ENCODE measurements at places on chromosomes 7 and 10.

- DNase-seq = no peak
These were observed 8.0 kb upstream of the TNRC18 start for GRCh38 chr7:5431560-5432015.

DNA sequence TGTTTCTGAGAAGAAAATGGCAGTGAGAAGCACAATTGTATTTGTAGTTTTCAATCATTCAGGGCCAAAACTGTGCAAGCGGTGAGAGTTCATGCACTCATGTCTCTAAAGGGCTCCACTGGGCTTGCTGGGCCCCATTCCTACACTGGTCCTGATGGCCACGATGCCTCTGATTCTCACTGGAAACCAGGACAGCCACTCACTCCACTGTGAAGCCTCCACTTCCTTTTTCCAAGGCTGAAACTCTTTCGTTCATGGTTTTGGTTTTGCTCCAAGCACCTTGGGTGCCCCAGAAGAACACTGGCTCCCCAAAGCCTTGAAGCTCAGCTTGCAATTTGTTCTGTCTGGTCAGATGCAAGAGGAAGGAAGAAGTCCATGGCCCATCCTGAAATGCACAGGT is 390.0 kb upstream of the MKI67 start:
- DNase-seq = no peak

DNA sequence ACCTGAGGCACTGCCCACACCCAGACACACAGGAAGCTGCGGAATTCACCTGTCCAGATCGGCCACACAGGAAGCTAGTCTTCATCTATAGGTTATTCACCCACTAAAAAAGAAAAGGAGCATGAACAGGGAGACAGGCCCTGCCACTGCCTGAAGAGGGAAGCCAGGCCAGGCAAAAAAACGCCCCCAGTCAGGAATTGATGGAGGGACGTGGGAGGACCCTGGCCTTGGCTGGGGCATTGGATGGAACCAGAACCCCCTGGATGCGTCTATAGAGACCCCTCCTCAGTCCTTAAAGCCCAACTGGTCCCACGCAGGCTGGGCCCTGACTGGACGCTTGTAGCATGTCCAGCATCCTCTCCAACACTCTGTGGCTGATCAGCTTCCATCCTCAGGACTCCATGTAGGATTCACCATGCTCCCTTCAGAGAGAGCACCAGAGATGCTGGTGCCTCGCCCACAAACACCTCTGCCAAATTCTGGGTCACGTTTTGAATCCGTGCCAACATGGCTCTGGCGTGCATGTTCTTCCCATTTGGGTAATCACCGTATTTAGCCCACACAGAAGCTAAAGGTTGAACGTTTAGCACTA is 259.3 kb upstream of the TCERG1L start:
- peak; percentile 38 for DNase-seq

GRCh38 chr10:76133597-76134255 is 702.3 kb downstream of the LRMDA start:
- peak; percentile 54 for DNase-seq

GRCh38 chr7:26096136-26096535 is 55.9 kb upstream of the NFE2L3 start:
- DNase-seq = no peak

DNA sequence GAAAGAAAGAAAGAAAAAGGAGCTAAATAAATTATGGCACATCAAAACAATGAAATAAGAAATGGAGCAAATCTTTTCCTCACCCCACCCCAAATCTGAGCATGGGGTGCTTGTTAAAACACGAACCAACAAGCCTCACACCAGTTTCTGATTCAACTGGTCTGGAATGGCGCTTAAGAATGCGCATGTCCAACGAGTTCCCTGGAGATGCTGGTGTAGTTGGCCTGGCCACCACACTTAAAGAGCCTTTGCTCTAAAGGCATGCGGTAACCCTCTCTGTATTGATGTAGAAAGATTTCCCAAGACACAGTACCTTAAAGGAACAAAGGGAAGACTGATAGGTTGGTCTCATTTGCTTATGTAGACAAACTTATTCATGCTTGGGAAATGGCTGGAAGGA is 49.1 kb upstream of the STEAP1B start:
- peak; percentile 70 for DNase-seq

DNA sequence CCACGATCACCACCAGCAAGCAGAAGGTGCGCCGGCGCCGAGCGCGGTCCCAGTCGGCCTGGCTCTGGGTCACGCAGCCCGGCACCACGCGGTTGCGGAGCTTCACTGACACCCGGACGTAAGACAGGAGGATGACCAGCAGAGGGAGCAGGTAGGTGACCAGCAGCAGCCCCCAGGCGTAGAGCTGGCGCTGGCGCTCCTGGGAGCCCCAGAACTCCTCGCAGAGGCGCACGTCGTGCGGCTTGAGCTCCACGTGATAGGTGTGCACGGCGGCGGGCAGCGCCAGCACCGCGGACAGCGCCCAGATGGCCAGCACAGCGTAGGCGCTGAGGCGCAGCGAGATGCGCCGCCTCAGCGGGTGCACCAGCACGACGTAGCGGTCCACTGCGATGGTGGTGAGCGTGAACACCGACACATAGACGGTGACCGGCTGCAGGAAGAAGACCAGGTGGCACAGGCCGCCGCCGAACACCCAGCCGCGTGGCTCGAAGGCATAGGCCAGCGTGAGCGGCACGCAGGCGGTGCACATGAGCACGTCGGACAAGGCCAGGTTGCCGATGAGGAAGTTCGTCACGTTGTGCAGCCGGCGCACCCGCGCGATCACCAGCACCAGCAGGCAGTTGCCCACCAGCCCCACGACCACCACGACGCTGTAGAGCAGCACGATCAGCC is 920 bp downstream of the PRLHR start:
- peak; percentile 94 for DNase-seq

DNA sequence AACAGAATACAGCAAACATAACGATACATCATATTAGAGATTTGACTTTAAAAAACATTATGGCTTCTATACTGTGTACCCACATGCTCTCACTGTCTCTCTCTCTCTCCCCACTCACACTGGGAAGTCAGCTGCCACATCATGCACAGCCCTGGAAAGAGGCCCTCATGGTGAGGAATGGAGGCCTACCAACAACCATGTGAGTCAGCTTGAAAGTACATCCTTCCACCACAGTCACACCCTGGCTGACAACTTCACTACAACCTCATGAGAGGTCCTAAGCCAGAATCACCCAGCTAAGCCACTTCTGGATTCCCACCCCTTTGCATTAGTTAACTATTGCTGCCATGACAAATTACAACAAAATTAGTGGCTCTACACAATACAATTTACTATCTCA is 23.3 kb upstream of the GPR22 start:
- DNase-seq = no peak

GRCh38 chr7:16926283-16926682 is 44.5 kb upstream of the AGR3 start:
- DNase-seq = no peak

DNA sequence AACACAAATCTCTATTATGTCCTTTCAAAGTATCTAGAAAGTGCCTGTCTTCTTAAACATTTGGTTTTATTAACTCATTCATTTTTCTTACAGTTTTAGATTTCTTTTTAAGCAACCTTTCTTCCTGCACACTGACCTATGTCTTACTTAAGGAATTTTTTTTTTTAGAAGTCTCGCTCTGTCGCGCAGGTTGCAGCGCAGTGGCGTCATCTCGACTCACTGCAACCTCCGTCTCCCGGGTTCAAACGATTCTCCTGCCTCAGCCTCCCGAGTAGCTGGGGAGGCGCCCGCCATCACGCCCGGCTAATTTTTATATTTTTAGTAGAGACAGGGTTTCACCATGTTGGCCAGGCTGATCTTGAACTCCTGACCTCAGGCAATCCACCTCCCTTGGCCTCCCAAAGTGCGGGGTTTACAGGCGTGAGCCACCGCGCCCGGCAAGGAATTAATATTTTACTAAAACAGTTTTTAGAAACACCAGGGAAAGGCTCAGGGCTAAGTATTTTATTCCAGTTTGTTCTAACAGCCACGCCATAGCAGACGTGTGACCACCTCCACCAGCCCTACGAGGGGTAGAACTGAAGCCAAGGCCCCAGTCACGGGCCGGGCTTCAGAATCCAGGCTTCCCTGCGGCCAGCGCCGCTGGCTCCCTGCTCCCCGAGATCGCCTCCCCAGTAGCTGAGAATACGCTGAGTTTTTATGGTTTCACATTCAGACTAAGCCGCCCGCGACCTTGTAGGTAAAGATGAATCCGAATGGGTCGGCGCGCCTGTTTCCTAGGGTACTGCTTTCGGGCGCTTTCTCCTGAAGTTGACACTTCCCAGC is 941 bp upstream of the LUC7L2 start:
- peak; percentile 59 for DNase-seq

- peak; percentile 36 for DNase-seq
These were observed 2.0 kb upstream of the TNS3 start for GRCh38 chr7:47583739-47584535.

GRCh38 chr10:131636841-131637724 is 263.7 kb upstream of the PPP2R2D start:
- peak; percentile 40 for DNase-seq

- peak; percentile 96 for DNase-seq
These were observed 14.7 kb upstream of the MICALL2 start for GRCh38 chr7:1473864-1474512.

DNA sequence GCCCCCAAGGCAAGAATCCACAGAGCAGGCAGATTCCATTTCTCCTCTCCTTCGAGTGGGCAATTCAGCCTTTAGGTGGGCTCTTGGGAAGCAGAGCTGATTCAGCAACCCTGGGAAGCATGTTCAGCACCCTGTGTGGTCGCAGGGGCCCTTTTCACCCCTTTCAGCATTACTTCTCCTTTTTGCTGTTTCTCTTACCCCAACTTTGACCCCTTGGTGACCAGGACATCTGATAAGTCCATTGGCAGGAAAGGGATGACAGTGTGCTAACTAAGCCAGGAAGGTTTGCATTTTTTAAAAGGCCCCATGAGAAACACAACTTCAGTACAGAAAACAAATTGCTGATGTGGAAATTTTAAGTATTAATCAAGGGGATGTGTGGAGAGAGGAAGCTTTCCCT is 283.7 kb upstream of the NRP1 start:
- DNase-seq = no peak

DNA sequence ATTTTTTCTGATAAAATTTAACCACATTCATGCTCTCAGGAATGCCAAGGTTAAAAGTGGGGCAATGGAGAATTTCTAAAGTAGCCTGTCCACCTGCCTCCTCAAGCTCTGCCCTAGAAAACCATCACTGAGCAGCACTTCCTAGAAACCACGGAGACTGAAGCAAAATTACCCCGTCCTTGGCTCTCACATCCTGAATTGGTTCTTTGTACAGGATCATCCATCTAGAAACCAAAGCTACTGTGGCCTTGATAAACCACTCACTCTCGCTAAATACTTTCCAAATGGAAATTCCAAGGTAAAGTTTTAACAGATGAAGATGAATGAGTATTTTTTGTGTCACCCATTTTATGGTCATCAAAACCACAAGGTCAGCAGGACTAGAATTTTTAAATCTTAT is 96.6 kb downstream of the AVL9 start:
- no peak for DNase-seq

DNA sequence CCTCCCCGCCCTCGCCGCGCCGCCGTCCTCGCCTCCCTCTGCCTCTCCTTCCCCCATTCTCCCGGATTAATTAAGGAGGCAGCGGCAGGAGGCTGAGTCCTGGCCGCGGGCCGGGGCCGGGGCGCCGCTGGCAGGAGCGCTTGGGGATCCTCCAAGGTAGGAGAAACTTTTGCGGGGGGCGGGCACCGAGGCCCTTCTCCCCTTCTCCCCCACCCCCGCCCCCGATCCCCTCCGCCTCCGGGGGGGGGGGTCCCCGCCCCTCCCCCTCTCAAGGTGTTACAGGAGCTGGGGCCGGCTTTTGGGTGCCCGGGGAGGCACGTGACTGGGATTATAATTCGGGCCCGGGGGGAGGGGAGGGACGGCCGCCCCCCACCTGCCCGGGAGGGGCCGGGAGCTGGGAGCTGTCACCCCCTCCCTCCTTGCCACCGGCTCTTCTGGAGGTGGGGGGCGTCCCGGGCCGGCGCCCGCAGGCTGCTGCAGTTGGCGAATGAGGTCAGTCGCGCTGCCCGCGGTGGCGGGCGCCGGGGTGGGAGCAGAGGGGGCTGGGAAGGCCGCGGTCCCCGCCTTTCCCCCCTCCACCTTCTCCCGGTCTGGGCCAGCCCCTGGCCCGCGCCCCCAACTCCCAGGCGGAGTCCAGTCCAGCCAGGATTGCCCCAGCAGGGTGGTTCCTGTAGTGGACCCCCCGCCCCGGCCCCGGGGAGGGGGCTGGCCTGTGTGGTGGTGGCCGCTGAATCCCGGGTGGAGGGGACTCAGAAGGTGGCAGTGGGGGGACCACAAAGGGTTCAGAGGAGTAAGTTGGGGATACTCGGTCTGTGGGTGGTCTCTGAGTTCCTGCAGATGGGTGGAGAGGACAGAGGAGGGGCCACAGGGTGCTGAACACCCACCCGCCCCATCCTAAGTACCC is 567 bp downstream of the GTF2IRD1 start:
- no peak for DNase-seq

DNA sequence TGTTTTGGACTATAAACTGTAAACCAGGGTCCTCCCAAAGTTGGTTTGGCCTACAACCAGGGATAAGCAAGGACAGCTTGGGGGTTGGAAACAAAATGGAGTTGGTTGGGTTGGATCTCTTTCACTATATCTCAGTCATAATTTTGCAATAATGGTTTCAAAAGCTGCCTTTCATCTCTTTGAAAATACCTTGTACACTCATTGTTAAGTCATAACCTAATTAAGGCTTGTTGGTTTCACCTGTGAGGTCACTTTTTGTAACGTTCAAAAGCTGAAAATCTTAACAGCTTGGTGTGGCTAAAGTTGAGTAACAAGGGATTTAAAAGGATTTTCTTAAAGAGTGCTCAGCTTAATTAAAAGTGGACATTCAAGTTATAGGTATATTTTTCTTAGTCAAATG is 476.1 kb downstream of the IPMK start:
- no peak for DNase-seq

GRCh38 chr10:95604630-95605029 is 43.5 kb upstream of the SORBS1 start:
- DNase-seq = peak; percentile 81

GRCh38 chr10:102400598-102401341 is 5.3 kb downstream of the NFKB2 start:
- DNase-seq = no peak

DNA sequence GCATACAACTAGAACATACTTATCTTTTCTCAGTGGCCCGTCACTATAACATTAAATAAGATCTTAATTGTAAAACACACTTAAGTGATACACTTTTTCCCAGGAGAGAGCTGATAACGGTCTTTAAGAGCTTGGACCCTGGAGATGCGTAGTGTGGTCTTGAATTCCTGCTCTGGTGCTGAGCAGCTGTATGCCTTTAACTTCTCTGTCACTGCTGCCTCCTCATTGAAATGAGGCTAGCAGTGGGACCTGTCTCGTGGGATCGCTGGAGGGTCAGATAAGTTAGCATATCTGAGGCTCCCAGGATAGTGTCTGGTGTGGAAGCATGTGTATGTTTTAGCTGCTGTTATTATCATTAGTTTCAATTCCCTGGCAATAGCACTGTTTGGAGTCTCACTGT is 194.9 kb downstream of the SDK1 start:
- DNase-seq = no peak

Data from islet precursor cell (in vitro differentiated cells).